AG20443 (cell line): ENCODE measurements at places on chromosomes 16 and 17.

DNA sequence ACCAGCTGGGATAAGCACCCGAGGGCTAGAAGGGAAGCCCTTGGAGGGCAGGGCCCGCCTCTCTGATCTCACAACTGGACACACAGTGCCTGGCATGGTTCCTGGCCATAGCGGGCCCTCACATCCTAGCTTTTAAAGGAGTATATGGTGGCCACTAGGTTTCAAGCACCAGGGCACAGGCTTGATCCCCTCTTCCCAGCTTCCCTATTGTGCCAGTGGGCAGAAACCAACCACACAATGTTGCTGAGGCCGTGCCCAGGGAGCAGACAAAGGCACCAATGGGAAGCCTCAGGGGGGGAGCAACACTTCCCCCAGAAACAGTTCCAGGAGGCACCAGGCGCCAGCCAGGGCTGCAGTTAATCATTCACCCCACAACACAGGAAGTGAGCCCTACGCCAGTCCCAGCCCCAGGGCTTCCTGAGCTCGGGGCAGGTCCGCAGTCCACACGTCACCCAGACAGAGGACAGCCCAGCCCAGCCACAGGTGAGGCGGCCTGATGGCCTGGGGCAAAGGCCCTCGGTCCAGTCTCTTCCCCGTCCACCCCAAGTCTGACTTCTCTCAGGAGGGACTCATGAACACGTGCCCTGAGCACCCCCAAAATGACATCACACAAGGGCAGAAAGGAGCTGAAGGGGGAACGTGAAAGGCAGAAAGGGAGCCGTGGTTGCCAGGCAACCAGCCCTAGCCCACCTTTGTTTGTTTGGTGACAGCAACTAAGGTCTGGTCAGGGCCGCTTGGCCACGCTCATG, 12.8 kb downstream of the SMIM5 start:
- DNase-seq: no peak

DNA sequence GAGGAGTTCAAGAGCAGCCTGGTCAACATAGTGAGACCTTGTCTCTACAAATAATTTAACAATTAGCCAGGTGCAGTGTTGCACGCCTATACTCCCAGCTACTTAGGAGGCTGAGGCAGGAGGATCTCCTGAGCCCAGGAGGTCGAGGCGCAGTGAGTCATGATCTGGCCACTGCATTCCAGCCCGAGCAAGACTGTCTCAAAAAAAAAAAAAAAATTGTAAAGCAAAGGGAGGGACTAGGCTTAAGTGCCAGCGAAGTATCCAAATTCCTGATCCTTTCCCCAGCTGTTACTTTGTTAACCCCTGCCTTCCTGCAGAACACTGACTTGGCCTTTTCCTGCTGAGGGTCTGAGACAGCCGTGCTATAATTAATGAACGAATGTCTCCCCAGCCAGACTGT, 2.7 kb downstream of the GDPD3 start:
- no peak for DNase-seq

DNA sequence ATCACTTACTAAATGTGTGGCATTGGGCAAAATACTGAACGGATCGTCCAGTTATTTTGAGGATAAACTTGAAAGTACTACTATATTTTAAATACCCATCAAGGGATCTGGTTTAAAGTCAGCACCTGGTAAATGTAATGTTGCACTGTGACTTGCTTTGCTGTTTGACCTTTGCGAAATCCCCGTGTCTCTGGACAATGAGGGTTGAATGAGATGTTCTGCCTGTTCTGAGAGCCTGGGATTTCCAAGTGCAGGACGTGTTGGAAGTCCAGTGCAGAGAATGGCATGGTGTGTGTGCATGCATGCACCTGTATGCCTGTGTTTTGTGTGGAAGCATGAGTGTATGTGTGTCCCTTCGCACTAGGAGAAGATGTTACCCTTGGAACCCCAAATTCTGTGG, 106.6 kb downstream of the N4BP1 start:
- no peak for DNase-seq

- DNase-seq: no peak
These were observed 67.2 kb upstream of the AXIN2 start for GRCh38 chr17:65628644-65629036.

DNA sequence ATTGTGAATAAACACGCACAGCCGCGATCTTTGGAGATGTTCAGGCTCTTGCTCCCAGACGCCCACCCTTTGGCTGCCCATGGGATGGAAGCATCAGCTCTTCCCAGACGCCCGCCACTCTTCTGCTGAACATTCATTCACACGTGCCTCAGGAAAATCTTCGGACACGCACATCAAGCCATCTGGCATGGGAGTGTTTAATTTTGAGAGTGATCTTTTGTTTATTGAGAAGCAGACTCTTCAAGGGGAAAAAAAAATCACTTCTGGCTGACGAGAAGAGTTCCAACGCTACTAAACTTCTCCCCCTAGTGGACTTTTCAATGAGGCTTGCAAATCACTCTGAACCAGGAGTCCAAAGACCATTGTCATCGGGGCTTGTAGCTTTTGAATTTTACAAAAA, 62.0 kb upstream of the NUDT7 start:
- DNase-seq: peak; percentile 53
